ENCODE measurements at places on chromosomes 2 and 18.

- DNase-seq, result no peak
Measured at GRCh38 chr2:45652090-45653031, 886 bp downstream of the PRKCE start.

GRCh38 chr2:8049176-8049575, 632.7 kb upstream of the ID2 start:
- no peak for DNase-seq

DNA sequence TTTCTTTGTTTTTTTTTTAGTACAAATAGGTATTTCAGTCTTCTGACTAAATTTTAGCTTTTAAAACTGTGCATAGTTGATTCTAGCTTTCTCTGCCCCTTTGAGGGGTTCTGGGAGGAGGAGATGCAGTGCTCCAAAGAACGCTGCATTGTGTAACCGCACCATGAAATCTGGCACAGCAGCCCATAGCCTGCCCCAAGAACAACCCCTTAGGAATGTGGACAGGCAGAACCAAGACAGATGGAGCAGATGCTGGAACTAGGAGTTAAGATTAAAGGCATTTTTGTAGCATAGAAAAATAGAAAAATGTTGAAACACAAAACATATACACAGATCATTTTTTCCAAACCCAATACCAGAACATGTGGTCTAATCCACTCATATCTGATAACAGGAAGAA, 187.5 kb downstream of the SCG2 start:
- DNase-seq, result no peak

- no peak for DNase-seq
Measured at GRCh38 chr2:66602341-66602740, 167.4 kb downstream of the MEIS1 start.

DNA sequence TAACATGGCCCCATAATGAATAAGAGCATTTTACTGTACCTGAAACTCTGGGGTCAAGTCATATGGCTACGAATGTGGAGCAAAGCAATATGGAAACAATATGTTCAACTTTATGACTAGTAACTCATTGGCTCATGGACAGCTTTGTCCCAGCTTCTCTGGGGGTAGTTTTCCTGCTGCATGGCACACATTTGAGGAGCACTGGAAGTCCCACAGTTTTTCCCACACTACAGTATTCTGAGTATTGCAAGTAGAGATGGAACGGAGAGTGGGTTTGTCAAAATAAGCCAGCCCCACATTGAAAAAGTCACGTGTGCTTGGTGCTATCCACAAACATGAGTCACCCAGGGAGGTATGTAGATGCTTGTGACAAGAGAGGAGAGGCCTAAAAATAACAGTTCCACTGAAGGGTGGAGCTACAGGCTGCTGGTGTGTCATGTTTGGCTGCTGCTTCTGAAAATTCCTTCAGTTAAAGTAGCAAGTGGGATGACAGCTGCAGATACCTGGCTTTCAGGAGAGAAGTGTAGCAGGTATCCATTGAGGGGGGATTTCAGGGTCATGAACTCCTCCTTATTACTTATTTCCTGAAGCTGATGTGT, 48.2 kb upstream of the CTAGE1 start:
- DNase-seq, result no peak

GRCh38 chr18:74395648-74396154, 61.4 kb downstream of the DIPK1C start:
- DNase-seq, result no peak

- DNase-seq, result no peak
Measured at GRCh38 chr2:40466935-40467572, 15.2 kb upstream of the SLC8A1 start.
